ENCODE measurements at places on chromosomes 12 and 14.

DNA sequence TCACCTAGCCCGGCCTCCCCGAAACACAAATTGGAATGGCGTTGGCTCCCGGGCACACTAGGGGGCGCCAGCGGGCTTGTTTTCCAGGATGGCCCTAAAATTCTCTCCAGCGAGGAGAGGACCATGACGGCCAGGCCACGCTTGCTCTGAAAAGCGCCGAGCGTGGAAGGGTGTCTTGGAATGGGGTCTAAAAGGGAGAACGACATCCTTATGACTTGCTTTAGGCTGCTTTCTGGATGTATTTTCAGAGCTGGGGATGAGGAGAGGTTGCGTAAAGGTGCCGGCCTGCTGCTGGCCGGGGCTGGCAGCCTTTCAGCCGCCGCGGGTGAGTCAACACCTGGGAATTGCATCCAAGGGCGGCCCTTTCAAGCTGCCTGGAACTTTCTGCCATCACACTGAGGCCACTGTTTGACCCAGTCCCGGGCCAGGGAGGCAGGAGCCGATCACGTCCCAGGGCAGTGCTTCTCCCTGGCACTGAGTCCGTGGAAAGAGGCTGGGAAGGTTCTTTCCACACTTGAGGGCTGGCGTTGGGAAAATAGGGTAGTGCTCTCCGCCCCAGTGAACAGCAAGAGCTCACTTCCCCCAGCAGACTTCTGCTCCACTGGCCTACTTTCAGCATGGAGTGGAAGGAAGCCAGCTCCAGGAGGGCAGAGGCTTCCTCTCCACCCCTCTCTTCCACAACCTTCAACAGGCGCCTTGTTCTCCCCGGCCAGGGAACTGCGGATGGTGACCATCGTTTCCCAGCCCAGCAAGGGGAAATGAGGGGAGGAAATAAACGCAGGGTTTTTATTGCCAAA, 216.2 kb downstream of the TTC8 start:
- DNase-seq, result peak; percentile 58

- DNase-seq, result no peak
Measured at GRCh38 chr12:96687719-96688118, 198.3 kb downstream of the CFAP54 start.

- peak; percentile 33 for DNase-seq
Measured at GRCh38 chr12:52121824-52122539, 42.5 kb downstream of the SMIM41 start.

DNA sequence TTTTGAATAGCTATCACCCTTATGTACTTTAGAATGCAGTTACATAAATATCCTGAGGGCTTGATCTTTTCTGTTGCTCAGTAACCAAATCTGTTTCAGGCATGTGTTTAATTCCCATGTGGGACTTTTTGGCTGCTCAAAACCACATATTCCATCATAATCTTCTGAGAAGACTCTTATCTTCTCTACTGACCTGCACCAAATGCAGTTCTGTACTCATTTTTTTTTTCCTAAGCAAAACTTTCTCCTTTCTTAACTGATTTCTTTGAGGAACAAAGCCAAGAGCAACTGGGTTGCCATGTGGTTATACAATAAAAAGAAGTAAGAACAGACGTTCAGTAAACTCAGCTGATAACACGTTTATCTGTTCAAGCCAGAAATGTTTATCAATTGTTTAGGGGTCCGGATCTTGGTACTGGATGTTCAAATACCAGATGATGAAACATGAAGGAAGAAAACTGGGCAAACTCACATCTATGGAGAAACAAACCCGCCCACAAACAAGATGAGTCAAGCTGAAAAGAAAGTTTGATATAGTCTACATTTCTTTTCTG, 50.1 kb downstream of the TMEM132C start:
- DNase-seq, result no peak

- no peak for DNase-seq
Measured at GRCh38 chr12:70615174-70615866, 21.9 kb downstream of the PTPRB start.

GRCh38 chr12:107605293-107605692, 80.3 kb upstream of the PWP1 start:
- no peak for DNase-seq

DNA sequence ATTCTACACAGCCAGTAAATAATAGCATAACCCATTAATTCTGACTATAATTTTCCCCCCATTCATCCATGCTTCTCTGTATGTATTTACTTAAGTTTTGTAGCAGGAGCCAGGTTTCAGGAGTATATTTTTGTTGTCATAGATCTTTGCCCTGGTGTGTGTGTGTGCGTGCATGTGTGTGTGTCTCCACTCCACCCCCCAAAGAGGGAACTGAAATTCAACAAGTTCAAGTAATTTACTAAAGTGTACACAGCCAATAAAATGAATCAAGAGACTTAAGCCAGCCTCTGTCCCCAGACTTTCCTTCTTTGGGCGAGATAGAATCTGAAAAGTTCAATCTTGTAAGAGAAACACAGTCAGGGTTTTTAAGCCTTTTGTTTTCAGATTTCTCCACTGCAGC, 792.0 kb downstream of the MED13L start:
- no peak for DNase-seq

DNA sequence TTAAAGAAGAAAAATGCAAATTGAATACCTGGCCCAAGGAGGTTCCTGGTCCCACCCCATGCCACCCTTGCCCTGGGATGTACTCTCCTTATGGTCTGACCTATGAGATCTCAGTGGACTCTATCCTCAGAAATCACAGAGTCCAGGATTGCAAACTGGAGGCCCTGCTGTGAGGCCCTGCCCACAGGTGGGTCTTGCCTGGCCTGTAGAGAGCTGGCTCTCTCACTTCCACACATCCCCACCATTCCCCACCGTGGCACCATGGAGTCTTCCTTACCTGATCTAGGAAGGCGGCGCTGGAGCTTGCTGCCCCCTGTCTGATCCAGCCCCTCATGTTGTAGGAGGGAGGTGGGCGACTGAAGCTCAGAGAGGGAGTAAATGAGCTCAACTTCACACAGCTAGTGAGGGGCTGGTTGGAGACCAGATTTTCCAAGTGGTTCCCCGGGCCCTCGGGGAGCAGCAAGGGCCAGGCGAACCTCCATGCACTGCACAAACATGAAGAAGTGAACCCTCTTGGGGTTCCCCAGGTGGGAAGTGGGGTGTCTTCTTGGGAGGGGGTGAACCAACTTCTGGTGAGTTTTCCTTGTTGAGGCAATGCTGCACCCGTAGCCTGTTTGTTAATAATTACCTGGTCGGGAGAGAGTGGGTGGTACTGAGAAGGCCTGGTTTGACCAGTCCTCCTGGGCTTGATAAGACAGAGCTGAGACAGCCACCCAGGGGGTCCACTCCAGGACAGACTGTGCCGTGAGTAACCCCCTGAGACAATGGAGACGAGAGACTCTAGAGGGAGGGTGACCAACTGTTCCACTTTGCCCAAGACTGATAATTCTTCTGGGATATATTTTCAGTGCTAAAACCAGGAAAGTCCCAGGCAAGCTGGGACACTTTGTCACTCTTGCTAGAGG, at the start of gene SERPINA4:
Gene SERPINA4, plus strand, starts transcription at position 692 of the 905 bp plus-strand sequence. CDS start 2,041 bp downstream, outside the sequence.
- no peak for DNase-seq

DNA sequence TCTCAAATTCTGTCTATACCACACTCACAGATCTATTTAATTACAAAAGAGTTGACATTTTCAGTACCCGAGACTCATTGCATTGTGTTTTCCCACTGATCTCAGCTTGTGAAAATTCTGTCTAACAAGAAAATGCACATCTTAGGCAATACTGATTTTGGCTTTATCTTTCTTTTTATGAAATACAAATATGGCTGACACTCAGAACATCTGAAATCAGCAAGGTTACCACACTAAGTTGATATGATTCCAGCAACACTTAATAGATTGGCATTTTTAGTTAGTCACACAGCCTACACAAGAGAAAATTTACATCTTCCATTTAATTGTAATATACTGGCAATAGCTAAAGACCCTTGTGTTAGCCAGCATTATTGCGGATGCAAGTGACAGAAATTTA, 40.3 kb downstream of the PEX5 start:
- DNase-seq, result no peak

DNA sequence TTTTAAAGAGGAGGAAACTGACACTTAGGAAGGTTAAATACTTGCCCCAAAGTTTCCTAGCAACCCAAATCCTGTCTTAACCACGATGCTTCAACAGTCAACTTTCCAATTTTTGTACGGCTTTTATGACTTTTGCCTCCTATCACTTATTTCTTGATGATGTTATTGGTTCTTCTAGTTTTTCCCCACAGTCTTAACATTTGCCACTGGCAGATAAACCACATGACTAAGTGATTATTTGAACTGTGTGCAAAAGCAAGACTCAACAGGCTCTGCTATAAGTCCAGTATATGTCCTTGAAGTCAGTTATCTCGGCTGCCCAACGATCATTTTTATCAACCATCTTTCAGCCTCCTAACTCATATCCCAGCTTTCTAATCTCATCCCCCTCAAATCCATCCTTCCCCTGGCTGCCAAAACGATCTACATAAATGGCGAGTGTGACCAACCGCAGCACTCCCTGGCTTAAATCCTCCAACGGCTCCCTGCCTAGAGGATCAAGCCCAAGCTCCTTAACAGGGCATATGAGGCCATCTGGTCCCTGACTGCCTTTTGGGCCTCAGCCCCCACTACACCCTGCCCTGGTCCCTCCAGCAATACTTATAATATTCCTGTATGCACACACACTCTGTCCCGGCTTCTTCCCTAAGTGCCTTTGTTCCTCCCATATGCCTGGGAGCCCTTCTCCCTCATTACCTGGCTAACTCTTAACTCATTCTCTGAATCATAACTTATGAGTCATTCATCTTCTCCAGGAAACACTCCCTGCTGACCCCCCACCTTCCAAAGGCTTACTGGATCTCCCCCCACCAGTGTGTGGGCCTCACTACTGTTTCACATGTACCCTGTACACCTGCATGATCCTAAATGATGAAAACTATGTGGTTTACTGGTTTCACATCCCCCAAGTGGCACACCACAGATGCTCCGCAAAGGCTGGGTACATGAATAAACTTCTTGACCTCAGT, 8.8 kb downstream of the VPS37B start:
- no peak for DNase-seq

Measured in activated CD4-positive, CD25-positive, alpha-beta regulatory T cell treated with anti-CD3 and anti-CD28 coated beads, Interleukin-2, amount 50 U/mL, for 16 hours (primary cell).